GM10248 (cell line): ENCODE measurements at places on chromosomes 5 and 9.

GRCh38 chr5:14665101-14665822 lies 744 bp downstream of the OTULIN start:
- DNase-seq: no peak

DNA sequence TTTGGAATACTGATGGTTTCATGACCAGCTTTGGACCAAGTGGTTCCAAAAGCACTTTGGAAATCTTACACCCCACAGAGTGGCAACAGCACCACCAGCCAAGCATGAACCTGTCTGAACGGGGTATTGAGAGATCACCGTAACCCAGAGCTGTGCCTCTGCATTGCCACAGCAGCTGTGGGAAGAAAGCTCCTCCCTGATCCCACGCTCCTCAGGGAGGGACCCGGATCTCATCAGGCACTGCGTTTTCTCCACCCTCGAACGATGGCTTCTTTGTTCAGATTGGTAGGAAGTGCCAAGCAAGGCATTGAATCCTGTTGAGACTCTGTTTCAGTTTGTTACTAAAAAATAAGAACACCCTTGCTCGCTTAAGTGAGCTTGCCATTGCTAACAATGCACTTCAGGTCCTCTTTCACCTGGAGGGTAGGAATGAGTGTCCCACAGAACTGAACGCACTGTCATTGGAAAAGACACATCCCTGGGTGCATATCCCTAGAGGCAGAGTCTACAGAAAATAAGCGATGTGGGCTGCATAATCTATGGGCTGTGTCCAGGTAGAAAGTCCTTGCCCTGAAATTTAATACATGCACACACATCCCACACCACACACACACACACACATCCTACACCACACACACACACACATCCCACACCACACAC lies 118.0 kb upstream of the ICE1 start:
- no peak for DNase-seq

DNA sequence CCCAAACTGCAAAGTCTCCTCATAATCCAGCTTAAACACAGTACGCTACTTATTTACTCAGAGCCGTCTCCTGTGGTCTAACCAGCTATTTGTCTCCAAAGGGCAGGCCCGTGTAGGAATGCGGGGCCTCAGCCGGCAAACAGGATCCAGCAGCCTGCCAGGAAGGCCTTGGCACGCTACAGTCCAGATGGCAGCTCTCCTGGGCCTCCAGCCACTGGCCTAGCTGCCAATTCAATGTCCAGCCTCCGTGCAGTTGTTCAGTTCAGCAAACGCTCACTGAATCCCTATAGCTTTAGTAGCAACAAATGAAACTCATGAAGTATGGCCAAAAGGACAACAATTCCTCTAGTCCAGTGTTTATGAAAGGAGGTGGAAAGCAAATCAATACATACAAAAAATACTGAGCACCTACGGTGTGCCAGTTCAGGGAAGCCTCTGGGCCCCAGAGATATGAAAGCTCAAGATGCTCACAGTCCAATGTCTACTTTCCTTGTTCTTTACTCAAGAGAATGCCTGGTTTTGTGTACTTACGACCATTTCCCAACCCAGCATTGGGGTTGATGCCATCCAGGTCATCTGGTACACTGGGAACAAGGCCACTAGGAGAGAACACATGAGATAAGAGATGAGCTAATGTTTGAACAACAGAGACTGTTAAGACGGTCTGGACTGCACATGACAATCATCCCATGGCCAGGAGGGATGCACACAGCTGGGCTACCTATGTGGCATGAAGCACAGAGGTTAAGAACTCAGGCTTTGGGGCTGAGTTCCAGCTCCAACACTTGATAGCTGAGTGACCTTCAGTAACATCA lies 8.3 kb downstream of the CDK5RAP2 start:
- DNase-seq: no peak

GRCh38 chr9:111730937-111731567 lies 63.7 kb downstream of the SHOC1 start:
- no peak for DNase-seq

- no peak for DNase-seq
Observed at GRCh38 chr9:96270236-96270744, 31.7 kb downstream of the HSD17B3 start.

DNA sequence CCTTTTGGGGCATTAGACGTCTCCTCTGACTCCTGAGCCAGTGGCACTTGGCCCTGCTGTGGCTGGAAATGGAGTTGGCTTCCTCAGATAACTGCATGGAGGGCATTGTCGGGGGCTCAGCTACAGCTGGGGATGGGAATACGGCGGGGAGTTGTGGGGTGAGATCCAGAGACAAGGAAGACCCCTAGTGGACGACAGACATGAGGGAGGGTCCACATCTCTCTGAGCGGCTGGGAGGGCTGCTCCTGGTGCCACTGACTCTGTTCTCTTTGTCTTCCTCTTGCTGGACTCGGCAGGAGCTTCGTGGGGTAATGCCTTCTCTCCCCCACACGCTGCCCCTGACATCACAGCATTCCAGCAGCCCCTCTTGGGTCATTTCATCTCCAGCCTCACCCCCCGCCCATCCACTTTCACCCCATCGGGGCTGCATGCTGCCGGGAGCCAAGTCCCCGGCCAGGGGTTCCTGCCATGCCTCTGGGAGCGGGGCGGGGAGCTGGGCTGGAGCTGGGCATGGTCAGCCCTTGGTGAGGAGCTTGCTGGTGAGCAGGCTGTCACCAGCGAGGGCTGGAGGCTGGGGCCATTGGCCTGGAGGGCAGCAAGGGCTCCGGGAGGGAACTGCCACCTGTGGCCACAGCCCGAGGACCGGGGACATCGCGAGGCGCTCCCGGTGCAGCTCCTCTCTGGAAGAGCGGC lies 172.3 kb downstream of the CACNA1B start:
- DNase-seq: no peak

- no peak for DNase-seq
Observed at GRCh38 chr5:2989517-2989916, 238.0 kb upstream of the IRX2 start.

DNA sequence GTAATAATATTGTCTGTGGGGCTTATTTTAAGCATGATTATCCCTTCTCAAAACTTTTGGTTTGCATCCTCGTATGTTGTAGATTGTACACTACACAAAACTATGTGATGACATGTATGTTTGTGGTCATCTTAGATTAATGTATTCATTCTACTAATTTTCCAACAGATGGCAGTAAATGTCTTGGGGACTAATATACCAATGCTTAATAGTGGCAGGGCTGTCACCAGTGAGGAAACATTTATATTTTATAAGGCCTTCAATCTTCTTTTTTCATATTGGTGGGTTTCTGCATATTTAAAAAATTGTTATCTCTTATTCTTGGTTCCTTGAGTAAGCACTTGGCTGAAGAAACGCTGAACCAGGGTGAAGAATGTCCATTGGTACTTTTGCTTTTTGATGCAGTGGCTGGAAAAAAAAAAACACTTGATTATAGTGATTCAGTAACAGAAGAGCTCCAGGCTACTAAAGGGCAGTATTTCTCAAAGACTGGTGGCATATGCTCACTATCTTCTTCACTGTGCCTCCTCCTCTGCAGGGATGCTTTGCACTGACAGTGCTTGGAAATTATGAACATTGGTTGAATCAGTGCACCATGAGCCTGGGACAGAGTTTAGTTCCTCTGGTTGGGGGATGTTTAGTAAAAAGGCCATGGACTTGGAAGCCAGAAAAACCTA lies 530.3 kb downstream of the RASEF start:
- no peak for DNase-seq

GRCh38 chr5:171678646-171679045 lies 107.0 kb upstream of the SMIM23 start:
- no peak for DNase-seq

- DNase-seq: no peak
Observed at GRCh38 chr5:109322694-109323093, 87.1 kb downstream of the PJA2 start.

DNA sequence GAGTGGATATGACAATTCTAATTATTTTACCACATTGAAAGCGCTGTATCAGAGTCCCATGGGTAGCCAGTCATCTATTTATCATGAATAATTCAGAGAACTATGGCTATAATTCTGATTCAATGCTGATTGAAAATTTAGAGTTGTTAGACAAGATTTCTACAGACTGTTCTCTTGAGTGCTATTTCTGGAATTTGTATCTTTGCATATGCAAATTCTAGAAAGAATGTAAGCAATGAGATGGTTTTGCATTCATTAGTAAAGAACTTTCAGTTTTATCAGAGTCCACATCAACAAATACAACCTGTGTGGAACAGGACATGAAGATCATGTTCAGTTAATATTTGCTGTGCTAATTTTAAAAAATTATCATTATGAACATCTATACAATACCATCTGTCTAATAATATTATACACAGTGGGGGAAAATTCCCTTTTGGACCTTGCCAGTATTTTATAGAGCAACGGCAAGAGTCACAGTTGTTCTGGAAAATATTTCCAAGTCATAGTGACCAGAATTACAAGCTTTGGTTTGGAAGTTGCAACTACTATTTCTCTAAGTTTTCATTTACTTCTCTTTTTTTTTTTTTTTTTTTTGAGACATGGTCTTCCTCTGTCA lies 372.7 kb upstream of the PTGER4 start:
- DNase-seq: no peak

GRCh38 chr9:754150-754931 lies 87.2 kb upstream of the DMRT1 start:
- no peak for DNase-seq

DNA sequence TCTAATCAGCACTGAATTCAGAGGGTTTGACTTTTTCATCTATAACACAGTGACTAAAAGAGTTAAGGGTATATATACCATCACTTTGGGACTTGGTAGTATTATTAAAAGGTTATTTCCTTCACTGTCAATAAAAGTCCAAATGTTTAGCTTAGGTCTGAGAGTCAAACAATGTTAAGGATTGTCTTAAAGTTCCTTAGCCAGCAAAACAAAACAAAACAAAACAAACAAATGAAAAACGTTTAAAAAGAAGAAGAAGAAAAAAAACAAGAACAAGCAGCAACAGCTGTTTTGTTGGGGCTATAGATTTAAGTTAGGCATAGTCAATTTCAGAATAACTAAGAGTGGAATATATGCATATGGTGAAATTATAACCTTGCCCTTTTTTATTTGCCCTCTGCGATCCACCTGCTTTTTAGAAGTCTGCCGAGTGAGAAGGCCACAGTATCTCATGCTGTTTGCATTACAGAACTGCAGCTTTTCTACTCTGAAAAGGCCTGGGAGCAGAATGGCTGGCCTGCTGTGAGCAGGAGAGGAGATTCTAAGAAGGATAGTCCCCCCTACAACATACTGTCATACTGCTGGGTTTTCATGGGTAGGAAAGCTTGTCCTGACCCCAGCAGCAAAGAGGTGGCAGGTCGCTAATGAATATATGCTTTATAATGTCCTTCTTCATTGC lies 141.7 kb downstream of the NTRK2 start:
- DNase-seq: no peak

GRCh38 chr5:115415143-115415491 lies 118.7 kb upstream of the CCDC112 start:
- peak; percentile 14 for DNase-seq

DNA sequence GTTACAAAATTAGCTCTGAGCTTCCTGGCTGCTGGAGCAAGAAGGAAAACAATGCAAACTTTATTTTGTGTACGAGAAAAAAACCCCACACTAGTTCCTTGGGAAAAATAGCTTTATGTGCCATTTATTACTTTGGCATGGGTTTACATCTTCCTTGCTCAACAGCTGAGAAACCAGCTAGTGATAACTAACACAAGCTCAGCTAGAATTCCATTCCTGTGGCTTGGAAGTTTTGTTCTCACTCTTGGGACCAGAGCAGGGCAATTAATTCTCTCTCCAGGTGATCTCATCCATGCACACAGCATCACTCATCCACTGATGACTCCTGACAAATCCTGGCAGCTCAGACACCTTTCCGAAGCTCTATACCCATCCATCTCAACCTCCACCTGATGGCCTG lies 104.1 kb downstream of the CRB2 start:
- no peak for DNase-seq

DNA sequence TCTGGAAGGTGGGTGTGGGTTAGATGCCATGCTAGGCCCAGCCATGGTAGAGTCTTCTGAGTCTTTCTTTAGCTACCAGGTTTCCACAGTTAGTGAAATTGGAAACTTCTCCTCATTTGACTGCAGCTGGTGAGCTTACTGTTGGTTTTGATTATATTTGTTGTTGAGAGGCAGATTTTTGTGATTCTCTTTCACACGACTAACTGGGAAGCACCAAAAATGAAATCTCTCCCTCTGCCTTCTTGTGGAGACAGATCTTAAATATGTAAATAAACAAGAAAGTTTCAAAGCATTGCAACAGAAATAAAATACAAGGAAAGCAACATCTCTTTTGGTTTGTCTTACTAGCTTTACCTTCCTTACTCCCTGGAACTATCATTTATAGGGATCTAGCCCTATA lies 122.2 kb downstream of the CEMIP2 start:
- DNase-seq: no peak

- DNase-seq: no peak
Observed at GRCh38 chr5:104699438-104699837, 1136.8 kb upstream of the NUDT12 start.

GRCh38 chr9:33318225-33318624 lies 27.9 kb downstream of the NFX1 start:
- DNase-seq: no peak

DNA sequence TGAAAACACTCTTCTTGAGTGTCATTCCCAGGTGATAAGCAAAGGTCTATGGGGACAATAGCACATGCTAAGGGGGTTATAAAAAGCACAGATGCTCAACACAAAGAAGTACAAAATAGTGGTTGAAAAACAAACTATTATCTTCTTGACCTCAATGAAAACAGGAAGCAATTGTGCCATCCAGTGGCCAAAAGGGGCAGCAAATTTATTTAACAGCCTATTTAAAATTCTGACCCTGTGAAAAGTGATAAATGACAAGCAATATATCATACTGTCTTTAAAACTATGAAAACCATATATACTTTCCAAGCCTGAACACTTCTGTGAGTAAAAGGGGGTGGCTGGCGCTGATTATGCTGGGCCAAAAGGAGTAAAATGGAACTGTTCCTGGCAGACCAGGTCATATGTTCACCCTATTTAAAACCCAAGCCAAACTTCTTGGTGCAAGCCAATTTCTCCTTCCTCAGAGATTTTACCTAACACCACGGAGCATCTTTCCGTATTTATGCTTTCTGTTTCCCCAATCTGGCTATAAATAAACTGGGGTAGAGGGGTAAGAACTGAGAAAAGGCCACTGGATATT lies 29.7 kb downstream of the TEX10 start:
- DNase-seq: peak; percentile 13

- no peak for DNase-seq
Observed at GRCh38 chr9:112034216-112034611, 137.6 kb downstream of the UGCG start.

- peak; percentile 65 for DNase-seq
Observed at GRCh38 chr5:74648835-74649293, 8.3 kb upstream of the ENC1 start.

- no peak for DNase-seq
Observed at GRCh38 chr5:167937635-167937998, 353.8 kb upstream of the WWC1 start.

DNA sequence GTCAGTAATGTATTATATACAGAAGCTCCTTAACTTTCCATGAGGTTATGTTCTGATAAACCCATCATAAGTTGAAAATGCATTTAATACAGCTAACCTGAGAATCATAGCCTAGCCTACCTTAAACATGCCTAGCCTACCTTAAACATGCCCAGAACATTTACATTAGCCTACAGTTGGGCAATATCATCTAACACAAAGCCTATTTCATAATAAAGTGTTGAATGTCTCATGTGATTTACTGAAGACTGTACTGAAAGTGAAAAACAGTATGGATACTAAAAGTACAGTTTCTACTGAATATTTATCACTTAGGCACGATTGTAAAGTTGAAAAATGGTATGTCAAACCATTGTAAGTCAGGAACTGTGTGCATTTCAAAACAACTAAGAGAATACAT lies 1.6 kb downstream of the GM2A start:
- no peak for DNase-seq
